ENCODE measurements at places on chromosomes 4 and X.

DNA sequence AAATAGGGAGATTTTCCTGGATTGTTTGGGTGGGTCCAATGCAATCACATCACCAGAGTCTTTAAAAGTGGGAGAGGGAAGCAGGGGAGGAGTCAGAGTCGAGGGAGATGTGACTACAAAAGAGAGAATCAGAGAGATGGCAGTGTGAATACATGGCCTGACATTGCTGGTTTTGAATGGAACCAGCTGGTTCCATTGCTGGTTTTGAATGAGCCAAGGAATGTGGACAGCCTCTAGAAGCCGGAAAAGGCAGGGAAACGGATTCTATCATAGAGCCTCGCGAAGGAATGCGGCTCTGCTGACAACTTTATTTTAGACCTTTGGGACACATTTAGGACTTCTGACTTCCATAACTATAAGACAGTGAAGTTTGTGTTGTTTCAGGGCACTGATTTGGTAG is 627.0 kb upstream of the HTR2C start:
- DNase-seq = no peak

DNA sequence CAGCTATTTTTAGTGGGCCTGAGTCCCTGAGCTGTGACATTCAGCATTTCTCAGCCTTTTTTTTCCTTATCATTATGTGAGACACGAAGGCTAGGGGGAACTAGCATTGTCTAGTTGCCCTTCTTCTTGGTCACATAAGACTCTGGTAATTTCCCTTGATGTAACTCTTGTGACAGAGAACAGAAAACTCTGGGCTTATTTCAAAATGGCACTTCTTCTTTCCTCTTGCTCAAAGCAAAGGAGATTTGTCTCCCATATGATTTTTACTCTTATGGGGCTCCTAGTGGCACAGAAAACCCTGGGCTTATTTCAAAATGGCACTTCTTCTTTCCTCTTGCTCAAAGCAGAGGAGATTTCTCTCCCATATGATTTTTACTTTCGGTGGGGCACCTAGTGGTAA is 14.7 kb downstream of the ATXN3L start:
- no peak for DNase-seq

GRCh38 chr4:157912212-157912611 is 260.6 kb downstream of the GASK1B start:
- DNase-seq = no peak

DNA sequence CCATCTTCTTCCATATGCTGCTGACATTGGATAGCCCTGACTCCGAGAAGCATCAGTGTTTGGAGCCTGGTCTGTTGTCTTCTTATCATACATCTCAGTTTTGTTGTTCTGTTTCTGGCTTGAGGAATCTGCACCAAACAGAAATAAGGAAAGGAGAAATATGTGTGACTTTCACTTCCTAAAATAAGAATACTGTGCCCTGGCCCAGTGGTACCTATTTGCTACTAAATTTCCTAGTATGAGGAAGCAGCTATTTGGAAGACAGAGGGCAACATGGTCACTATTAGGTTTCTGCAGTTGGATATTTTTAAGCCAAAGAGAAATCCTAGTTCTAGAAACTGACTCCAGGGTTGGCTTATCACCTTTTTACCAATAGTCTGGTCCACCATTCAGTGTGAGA is 16.8 kb downstream of the CT47C1 start:
- no peak for DNase-seq

DNA sequence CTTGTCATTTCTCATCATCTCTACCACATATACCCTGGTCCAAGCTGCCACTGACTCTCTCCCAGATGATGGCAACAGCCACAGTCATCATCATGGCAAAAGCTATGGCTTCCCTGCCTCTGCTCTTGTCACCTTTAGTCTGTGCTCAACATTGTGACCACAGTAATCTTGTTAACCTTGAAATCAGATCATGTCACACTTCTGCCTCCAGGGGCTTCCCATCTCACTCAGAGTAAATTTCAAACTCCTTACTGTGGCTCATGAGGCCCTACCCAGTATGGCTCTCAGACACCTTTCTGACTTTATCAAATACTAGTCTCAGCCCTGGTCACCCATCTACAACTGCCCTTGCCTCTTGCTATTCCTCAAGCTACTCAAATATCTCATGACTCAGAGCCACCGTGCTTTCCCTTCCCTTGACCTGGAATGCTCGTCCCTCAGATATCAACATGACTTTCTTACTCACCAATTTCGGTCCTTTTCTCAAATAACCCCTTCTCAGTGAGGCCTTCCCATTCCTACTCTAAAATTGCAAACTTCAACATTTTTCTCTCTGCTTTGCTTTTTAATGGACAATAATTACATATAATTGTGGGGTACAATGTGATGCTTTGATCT is 41.1 kb upstream of the STIM2 start:
- no peak for DNase-seq

GRCh38 chr4:38177641-38178391 is 217.6 kb downstream of the PTTG2 start:
- DNase-seq = no peak

DNA sequence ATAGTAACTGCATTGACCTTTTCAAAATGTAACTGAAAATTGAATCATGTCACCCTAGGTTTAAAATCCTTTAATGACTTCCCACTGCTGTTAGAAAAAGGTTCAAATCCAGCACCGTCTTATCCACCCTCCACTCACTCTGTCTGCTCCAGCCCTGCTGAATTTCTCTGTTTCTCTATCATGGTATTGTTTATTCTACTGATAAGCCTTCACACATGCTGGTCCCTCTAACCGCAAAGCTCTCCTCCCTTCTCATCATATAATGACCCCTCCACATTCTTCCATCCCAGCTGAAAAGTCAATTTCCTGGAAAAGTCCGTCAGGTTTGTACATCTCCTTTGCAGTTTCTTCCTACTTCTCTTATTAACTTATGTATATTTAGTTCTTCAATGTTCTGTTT is 389.2 kb upstream of the F9 start:
- DNase-seq = no peak

DNA sequence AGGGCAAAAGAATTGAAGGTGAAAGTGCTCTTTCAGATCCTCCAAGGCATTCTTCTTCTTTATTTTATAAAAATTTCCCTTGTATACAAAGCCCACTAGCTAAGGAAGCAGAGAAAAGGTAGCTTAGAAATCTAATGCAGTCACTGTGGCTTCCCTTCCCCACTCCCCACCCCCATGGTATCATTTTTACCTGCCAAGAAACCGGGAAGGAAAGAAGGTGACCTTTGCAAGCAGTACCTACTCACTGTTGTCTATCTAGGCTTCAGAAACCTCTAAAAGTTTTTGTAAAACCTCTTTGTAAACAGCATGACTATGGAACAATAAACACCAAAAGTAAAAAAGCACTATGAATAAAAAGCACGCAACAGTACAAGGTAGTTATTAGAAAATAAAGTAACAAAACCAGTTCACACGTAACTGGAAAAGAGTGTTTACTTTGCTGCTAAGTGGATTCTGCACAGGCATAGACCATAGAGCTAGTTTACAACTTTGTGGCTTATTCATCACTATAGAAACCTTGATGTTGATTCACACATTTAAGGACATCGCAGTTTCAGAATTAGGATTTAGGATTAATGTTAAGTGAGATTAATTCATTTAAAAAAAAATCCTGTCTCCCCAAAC is 109.6 kb upstream of the FTHL17 start:
- DNase-seq = no peak

DNA sequence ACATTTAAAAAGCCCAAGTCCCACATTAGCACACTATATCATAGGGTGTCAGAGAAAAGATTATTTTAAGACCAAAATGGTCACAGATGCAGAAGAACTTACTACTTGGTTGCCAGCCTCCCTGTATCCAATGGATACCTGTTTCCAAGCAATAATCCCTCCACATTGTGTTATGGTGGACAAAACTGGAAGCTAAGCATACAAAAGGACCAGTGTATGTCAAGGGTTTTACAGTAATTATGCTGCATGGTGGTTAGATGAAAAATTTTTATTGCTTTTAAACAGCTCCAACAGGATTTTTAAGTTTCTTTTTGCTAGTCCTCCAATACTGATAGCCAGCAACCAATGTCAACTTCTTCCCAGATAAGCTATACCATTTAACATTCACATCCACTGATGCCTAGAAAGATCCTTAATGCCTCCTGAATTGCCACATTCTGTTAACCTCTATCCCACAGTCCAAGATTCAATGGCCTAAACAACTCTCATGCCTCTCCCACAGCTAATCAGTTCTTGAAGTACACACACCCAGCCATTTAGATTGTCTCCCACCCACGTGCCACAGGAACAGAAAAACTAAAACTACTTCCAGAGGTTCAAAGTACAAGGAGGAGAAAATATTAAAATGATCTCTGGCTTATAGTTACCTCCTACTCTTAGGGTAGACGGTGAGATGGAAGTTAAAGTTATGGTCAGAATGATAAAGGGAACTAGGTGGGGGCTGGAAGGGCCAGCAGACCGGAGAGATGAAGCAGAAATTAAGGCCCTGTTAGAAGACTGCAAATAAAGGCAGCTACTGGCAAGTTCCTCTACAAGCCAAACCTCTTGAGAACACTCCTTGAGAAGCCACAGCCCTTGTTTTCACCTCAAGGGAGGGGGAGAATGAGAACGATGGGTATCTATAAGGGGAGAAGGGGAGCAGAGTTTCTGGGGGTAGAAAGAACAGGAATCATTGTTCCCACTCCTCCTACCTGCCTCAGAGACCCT is 5.5 kb downstream of the MED14 start:
- DNase-seq = no peak

GRCh38 chrX:123083924-123084323 is 100.2 kb upstream of the GRIA3 start:
- no peak for DNase-seq

GRCh38 chrX:39827951-39828350 is 269.8 kb downstream of the BCOR start:
- no peak for DNase-seq

DNA sequence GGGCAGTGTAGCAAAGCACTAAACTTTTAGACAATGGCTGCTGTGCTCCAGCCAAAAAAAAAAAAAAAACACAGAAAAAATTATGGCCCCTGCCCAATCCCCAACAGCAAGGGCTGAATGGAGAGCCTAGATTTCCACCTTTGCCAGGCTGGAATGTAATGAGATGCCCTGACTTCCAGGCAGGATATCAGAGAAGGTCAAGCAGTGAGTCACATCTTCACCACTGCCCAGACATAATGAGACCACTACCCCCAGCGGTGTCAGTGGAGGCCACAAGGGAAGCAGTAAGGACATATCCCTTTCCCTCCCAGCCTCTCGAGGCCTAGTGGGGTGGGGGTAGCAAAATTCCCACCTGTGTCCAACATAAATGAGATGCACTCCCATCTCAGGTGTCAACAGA is 216.3 kb upstream of the LEF1 start:
- no peak for DNase-seq

DNA sequence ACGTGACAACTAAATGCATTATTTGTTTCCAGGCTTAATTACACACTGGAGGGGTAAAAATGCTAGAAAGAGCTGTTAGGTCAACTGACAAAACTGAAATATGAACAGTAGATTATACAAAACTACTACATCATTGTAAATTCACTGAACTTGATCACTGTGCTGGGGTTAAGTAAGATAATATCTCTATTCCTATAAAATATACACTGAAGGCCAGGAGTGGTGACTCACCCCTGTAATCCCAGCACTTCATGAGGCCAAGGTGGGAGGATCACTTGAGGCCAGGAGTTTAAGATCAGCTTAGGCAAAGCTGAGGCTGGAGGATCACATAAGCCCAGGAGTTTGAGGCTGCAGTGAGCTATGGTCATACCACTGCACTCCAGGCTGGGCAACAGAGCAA is 31.8 kb upstream of the NKX6-1 start:
- DNase-seq = no peak

- no peak for DNase-seq
These were observed 21.6 kb downstream of the SH3KBP1 start for GRCh38 chrX:19865567-19866363.

GRCh38 chr4:23835774-23836478 is 53.9 kb downstream of the PPARGC1A start:
- DNase-seq = no peak

GRCh38 chr4:104616401-104616820 is 121.7 kb upstream of the CXXC4 start:
- no peak for DNase-seq

DNA sequence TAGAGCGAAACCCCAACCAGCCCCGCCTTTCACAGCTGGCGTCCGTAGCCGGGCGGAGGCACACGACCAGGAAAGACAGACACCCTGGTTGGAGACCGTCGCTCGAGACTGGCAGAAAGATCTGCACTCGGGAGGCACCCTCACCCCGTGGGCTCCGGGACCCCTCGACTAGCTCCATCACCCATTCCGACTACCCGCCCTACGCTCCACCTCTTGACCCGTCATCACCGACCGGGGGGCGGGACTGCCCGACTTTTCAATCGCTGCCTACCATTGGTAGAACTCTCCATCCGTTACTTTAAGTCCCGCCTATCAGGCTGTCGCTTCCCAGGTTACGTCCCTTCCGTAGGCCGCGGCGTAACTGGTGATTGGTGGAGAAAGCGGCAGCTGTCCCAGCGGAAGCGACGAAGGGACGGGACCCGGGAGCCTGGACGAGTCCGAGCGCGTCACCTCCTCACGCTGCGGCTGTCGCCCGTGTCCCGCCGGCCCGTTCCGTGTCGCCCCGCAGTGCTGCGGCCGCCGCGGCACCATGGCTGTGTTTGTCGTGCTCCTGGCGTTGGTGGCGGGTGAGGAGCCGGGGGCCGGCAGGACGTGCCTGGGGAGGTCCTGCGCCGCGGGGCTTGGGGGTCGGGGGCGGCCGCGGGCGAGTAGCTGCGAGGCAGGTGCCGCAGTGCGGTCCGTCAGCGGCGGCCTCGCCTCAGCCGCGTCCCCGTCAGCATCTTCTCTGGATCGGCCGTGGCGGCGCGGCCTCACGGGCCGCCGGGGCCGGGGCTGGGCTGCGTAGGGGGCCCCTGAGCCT is at the start of gene ATP6AP2:
Gene ATP6AP2 (plus strand): TSS at position 434 of the 799 bp plus-strand sequence. CDS start 96 bp downstream, at position 530.
- DNase-seq = peak; percentile 77

- no peak for DNase-seq
These were observed 78.0 kb downstream of the DMD start for GRCh38 chrX:33133320-33133719.

- DNase-seq = no peak
These were observed 769 bp downstream of the TCEAL1 start for GRCh38 chrX:103629318-103630170.

- DNase-seq = no peak
These were observed 68.7 kb upstream of the GUCY1A1 start for GRCh38 chr4:155597933-155598451.

- DNase-seq = no peak
These were observed 21.2 kb upstream of the USP9X start for GRCh38 chrX:41064018-41064417.

- DNase-seq = peak; percentile 2
These were observed 189.8 kb upstream of the AFF2 start for GRCh38 chrX:148310426-148311165.

All from stimulated activated CD8-positive, alpha-beta memory T cell treated with anti-CD3 and anti-CD28 coated beads, Interleukin-4, amount 100 ng/mL, for 4 hours (primary cell).